ENCODE measurements at places on chromosomes 1 and 21.

- DNase-seq, result peak; percentile 95
Measured at GRCh38 chr1:41380979-41381691, 19.9 kb downstream of the FOXO6 start.

DNA sequence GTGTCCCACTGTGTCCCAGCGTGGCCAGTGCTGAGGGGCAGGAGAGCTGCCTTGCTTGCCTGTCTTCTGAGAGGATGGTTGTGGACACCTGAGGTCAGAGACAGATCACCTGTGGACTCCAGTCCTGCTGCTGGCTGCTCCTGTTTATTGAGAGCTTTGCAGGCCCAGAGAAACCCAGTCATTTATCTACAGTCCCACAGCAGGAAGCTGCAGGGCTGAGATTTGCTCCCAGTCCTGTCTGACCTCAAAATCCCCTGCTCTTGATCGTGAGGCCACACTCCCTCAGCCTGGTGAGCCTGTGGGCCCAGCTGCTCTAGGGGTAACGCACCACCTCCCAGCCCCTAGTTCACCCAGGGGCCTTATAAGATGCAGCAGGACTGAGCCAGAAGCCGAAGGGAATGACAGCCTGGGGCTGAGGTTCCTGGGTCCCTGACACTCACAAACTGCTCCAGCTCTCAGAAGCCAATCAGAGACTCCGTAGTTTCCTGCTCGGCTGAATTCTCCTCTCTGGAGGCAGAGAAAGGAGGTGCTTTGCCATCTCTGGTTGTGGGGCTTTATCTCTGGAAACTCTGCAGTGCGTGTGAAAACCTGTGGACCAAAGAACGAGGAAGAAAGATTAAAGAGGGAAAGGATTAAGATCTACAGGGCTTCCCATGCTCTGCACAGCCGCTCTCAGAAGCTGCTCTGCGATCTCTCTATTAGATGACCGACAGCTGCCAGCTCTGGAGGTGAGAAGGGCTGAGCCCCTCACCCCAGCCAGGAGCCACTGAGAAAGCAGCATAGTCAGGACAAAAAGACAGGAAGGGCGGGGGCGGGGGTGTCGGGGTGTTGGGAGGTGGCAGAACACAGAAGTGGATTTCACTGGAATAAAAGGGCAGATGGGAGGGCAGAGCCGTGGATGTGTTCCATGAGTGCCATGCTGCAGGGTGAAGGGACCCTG, 39.1 kb downstream of the UBIAD1 start:
- DNase-seq, result no peak

DNA sequence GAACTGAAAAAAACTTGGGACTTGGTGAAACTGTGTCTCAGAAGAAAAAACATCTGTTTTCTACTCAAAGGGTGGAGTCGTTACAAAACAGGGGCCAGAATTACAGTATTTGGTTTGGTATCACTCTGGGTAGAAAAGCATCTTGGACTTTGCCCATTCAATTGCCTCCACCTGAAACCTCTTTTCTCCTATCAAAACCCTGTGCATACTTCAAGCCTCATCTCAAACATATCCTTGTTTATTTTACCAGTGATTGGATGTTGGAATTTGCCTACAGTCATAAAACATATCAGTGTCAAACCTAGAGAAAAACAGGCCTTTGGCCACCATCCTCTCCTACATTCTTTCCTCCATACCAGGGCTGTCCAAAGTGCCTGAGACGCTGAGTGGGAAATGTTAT, 281.5 kb downstream of the PLPP3 start:
- no peak for DNase-seq

DNA sequence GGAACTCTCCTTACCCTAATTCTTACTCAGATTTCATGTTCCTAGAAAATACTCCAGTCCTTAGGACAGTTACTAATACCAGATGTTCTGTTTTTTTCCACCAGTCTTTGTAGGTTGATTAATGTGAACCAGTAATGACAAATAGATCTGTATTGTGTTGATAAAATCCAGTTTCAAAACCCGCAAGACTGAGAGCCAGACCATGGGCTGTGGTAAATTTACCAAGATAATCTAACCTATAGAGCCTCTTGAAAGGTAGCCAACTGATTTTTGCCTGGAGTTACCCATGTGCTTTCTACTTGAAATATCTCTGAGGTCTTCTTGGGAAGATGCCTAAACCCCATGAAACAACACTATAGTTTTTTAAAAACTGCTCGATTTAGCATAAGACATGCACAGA, 46.5 kb upstream of the CDC7 start:
- no peak for DNase-seq

DNA sequence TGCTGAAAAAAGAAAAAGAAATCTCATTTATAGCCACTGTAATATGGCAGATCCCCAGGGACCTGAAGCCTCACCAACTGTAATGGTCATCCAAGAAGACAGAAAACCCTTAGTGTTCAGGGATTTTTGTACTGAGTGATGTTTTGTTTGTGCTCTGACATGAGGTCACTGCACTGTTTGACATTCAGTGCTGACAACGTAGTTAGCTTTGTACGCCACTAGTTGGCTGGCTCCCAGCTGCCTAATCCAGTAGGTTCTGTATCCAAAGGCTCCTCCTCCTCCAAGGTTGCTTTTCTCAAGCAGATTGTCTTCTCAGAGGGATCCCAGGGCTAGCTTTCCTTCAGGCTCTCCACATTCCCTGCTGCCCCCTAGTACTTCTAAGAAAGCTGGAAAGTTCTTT, 9.5 kb upstream of the YRDC start:
- no peak for DNase-seq

GRCh38 chr1:47993416-47993740, 3.8 kb downstream of the TRABD2B start:
- DNase-seq, result no peak

- DNase-seq, result no peak
Measured at GRCh38 chr1:247551721-247552120, 2.8 kb downstream of the GCSAML start.

- DNase-seq, result no peak
Measured at GRCh38 chr1:3027611-3028371, 6.5 kb downstream of the ACTRT2 start.

DNA sequence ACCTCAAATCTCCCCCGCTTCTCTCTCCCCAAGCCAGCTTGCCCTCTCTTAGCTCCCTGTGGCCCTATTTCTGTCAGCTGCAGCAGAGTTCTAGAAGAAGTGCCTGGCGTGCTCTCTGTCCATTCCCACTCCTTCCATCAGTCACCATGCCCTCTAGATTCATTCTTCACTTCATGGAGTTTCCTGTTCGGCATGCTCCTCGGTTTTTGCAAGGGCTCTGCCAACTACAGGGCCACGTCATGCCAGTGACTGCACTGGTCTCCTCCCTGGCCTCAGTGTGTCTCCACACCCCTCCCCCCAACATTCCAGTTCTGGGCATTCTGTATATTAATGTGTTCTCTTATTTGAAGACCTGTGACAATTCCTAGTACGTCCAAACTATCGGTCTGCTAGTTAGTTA, 113.9 kb downstream of the SLC45A1 start:
- no peak for DNase-seq

- DNase-seq, result no peak
Measured at GRCh38 chr1:173440430-173440829, 36.7 kb upstream of the PRDX6 start.

GRCh38 chr1:155598842-155599331, 11.1 kb upstream of the MSTO1 start:
- DNase-seq, result no peak

DNA sequence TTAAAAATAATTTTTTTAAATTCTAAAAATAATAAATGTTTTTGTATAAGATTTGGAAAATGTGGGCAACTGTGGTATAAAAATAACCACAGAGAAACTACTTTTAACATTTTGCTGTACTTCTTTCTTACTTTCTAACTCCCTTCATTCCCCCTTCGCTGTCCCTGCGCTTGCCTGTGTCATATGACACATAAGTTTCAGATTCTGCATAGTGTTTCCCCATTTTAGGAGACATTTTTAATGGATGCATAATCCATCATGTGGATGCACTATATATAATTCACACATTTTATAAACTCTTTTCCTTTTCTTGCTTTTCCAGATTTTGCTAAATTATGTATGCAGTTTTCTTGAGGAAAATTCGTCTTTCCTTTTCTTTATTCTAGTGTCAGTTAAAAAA, 16.3 kb downstream of the ATG4C start:
- no peak for DNase-seq

- DNase-seq, result no peak
Measured at GRCh38 chr1:155334962-155335361, 14.3 kb downstream of the RUSC1 start.

DNA sequence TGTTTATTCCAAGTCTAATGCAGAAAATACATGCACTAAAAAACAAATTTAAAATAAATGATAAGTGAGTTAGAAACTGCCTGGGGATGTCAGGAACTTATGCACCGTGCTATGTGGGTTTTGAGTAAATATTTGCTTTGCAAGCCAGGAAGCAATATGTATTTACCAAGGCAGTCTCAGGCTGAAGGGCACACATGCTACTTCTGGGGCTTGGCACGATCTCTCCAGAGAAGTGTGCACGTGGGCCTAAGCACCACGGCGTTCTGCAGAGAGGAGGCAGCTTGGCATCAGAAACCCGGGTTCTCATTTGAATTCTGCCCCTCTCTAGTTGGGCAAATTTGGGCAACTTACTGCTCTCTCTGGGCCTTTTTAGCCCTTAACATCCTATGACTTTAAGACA, 72.6 kb upstream of the ROR1 start:
- DNase-seq, result no peak

DNA sequence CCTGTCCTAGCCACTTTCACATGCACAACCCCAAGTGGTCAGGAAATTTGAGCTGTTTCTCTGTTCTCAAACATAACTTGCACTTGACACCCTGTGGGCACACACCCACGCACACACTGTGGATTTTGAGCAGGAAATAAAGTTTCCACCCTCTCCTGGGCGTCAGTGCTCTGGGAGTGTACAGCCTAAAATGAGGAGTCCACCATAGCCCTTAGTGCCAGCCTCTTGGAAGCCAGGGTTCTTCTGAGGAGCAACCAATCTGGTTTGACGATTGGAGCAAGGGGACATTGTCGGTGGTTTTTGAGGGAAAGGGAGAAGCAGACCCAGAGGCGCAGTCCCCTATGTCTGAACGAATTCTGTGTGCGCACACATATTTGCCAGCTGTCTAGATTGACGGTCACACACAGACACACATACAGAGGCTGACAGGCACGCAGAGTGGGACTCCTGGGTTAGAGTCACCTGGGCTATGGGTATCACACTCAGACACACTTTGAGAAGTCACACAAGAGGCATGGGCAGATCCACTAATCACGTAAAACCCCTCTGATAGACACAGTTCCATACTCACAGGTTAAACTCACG, 2.7 kb downstream of the DMBX1 start:
- no peak for DNase-seq

DNA sequence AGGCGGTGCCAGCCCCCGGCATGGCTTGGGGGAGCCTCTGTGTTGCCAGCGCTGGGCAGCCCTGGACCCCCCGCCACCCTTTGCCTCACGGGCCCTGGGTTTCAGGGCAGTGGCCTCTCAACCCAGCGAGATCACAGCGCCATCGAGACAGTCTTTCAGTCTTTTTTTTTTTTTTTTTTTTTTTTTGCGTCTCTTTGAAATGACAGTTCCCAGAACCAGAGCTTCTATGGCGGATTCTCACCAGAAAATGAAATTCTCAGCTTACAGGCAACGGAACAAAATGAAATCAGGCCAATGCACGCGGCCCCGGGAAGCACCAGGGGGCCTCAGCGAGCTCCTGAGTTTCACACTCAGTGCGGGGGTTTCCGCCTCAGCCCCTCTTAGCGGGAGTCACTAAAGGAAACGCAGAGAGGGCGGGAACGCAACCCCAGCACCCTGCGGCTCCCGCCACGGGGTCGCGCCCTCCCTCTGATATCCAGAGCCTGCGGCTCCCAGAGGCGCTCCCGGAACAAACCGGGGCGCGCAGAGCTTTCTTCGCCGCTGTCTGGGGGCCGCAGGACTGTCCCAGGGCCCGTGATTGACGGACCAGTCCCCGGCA, 8.0 kb upstream of the COL6A1 start:
- peak; percentile 43 for DNase-seq

DNA sequence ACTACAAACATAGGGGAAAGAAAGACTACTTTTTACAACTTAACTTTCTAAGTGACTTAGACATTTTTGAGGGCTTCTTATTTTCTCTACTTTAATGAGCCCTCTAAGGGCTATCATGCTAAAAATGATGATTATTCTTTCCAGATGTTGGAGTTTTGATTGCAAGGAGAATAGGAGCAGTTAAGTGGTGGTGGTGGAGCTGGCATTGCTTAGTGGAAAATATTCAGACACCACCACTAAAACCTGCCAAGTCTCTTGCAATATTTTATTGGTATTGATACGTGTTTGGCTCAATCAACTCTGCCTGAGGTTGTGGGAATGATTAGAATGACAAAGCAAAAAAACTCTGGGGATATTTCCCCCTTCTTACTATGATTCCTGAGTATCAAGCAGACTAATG, 82.6 kb upstream of the PTGFR start:
- DNase-seq, result no peak

- DNase-seq, result no peak
Measured at GRCh38 chr1:168470901-168471431, 72.8 kb downstream of the XCL2 start.

GRCh38 chr21:42080788-42081083, 9.6 kb downstream of the UMODL1 start:
- DNase-seq, result no peak

DNA sequence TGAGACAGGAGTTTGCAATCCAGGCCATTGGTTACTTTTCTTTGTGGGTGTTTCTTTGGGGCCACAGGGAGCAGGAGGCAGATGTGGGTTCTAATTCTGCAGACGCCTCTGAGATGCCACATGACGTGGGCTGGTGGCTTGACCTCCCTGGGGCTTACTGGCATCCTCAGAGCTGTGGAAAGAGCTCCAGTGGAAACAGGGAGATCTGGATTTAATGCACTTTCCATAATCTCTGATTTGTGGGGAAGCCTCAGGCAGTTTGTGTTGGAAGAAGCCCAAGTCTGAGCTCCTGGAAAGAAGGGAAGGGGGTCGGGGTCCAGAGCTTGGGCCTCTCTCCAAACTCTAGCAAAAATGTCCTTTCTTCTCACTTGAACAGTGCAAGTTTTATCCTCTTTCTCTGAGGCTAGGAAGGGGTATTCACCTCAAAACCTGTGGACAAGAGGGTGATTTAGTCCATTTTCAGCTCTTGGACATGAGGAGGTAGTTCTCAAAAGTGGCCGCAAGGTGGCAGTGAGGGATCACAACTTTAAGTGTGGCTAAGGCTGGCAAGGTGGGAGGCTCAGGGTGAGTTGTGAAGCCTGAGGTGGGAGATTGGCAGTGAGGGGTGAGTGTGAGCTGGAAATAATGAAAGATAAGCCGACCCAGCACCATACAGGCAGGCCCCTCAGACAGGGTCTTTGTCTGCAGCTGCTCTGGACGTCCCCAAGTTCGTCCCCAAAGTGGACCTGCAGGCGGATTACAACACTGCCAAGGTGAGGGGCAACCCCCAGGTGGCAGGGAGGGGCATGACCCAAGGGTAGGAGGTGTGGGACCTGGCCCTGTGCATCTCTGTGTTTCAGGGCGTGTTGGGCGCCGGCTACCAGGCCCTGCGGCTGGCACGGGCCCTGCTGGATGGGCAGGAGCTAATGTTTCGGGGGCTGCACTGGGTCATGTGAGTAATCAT, 9.2 kb downstream of the IKBKE start:
- peak; percentile 66 for DNase-seq

GRCh38 chr21:23725576-23725975, 1881.7 kb downstream of the MRPL39 start:
- no peak for DNase-seq

All from COR-L47 (cell line).